ENCODE measurements at places on chromosomes 11 and 22. TPM values are rescaled to one million over a fixed set of nuclear protein-coding genes. Genes with fewer than 3 reads are reported as not detected.

FOXRED1 gene
- total RNA-seq = 24.9 TPM

P2RY2 gene
- 0.55 TPM for total RNA-seq

SULT4A1 gene
- not detected for total RNA-seq

RFPL3 gene
- not detected for total RNA-seq

FADS2 gene
- 5.2 TPM for total RNA-seq

RAB3IL1 gene
- not detected for total RNA-seq

KRTAP5-11 gene
- not detected for total RNA-seq

HEPHL1 gene
- not detected for total RNA-seq

PITPNB gene
- total RNA-seq = 72.2 TPM

TMPRSS13 gene
- total RNA-seq = 2.0 TPM

APLNR gene
- not detected for total RNA-seq

MUC2 gene
- not detected for total RNA-seq

CABP4 gene
- 12.1 TPM for total RNA-seq

SNX32 gene
- total RNA-seq = 0.27 TPM

SLC25A45 gene
- 61.6 TPM for total RNA-seq

TRIM49 gene
- not detected for total RNA-seq

LSP1 gene
- 299 TPM for total RNA-seq

DNAJB7 gene
- total RNA-seq = not detected

OAF gene
- 3.8 TPM for total RNA-seq

TRIM3 gene
- 21.4 TPM for total RNA-seq

RFPL2 gene
- total RNA-seq = 0.94 TPM

CASTOR1 gene
- total RNA-seq = 12.4 TPM

DBX1 gene
- not detected for total RNA-seq

YAP1 gene
- total RNA-seq = not detected

POU2AF1 gene
- total RNA-seq = 10.5 TPM

NPAS4 gene
- total RNA-seq = not detected

PAAF1 gene
- 14.8 TPM for total RNA-seq

SOX6 gene
- not detected for total RNA-seq

FBLN1 gene
- 0.34 TPM for total RNA-seq

SAA4 gene
- total RNA-seq = not detected

RCE1 gene
- 41.6 TPM for total RNA-seq

HTR3A gene
- total RNA-seq = not detected

ACR gene
- total RNA-seq = not detected

SCO2 gene
- 4.5 TPM for total RNA-seq

ZP1 gene
- not detected for total RNA-seq

EIF3D gene
- 231 TPM for total RNA-seq
